ENCODE measurements at places on chromosomes 3 and 15.
A peak's percentile ranks its signal among the peaks of the same experiment; 100 is the strongest.

- no peak for DNase-seq
Observed at GRCh38 chr3:74139648-74140047, 474.8 kb downstream of the CNTN3 start.

- no peak for DNase-seq
Observed at GRCh38 chr3:105278688-105279087, 88.0 kb upstream of the ALCAM start.

DNA sequence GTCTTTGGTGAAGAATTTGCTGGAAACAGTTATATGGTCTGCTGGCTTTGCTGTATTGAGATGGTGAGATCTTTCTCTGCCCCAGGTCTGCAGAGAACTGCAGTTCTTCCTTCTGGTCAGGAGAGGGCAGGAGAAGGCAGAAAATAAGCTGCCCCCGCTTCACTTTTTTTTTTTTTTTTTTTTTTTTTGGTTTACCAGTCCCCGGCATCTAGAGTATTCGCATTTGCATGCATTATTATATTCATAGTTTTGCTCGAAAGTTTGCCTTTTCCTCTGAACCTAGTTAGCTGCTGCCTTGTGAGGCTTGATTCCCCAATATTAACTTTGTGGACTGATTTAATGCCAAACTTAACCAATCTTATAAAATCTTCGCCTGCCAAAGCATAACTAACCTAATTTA lies 10.6 kb upstream of the PARL start:
- DNase-seq, result peak; percentile 55

DNA sequence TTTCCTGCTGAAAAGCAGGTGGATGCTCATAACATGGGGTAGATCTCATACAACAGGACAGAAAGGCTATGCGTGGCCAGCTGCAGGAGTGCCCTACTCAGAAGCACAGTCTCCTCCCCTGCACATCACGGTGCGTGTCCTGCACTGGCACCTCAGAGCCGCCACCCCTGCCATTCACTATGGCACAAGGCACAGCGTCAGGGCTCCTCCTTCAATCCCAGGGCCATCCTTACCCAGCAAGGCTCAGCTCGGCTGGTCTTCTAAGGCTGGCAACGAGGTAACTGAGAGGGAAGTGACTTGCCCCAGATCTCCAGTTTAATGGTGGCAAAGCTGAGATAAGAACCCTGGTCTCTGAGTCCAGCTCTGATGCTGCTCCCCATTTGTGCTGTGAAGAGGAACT lies 97.1 kb downstream of the CPN2 start:
- DNase-seq, result no peak

- DNase-seq, result no peak
Observed at GRCh38 chr3:170257145-170257544, 34.9 kb downstream of the PRKCI start.

- no peak for DNase-seq
Observed at GRCh38 chr3:153192327-153192726, 30.3 kb downstream of the RAP2B start.

Measured in NCI-H1694 treated with DMSO at 0.1 percent for 48 hours (cell line).